ENCODE measurements at places on chromosomes 5 and 9.
A peak's percentile ranks its signal among the peaks of the same experiment; 100 is the strongest.

GRCh38 chr5:19806756-19807155 lies 181.2 kb downstream of the CDH18 start:
- DNase-seq, result no peak

GRCh38 chr5:54705994-54706653 lies 188.6 kb downstream of the SNX18 start:
- DNase-seq, result no peak

- no peak for DNase-seq
Observed at GRCh38 chr9:27756418-27756817, 183.1 kb upstream of the C9orf72 start.

GRCh38 chr5:21219251-21219650 lies 1231.3 kb upstream of the CDH18 start:
- no peak for DNase-seq

DNA sequence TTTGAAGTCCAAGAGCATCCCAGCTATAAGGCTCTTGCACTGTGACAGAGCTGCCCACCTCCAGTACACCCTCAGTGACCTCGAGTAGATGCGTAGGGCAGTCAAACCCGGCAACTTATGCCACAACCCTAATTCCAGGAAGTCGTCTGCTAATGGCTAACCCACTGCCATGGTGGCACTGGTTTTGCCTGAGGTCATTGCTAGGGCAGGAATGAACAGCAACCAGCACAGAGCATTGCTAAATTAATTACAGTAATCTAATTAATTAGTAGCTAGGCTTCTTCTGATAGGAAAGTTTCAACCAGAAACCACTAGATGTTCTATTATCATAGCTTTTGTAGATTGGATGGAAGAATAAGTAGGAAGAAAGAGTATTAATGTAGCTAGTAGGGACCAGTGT lies 122.8 kb downstream of the DPYSL3 start:
- no peak for DNase-seq

GRCh38 chr5:33212900-33213299 lies 227.9 kb upstream of the TARS1 start:
- no peak for DNase-seq

DNA sequence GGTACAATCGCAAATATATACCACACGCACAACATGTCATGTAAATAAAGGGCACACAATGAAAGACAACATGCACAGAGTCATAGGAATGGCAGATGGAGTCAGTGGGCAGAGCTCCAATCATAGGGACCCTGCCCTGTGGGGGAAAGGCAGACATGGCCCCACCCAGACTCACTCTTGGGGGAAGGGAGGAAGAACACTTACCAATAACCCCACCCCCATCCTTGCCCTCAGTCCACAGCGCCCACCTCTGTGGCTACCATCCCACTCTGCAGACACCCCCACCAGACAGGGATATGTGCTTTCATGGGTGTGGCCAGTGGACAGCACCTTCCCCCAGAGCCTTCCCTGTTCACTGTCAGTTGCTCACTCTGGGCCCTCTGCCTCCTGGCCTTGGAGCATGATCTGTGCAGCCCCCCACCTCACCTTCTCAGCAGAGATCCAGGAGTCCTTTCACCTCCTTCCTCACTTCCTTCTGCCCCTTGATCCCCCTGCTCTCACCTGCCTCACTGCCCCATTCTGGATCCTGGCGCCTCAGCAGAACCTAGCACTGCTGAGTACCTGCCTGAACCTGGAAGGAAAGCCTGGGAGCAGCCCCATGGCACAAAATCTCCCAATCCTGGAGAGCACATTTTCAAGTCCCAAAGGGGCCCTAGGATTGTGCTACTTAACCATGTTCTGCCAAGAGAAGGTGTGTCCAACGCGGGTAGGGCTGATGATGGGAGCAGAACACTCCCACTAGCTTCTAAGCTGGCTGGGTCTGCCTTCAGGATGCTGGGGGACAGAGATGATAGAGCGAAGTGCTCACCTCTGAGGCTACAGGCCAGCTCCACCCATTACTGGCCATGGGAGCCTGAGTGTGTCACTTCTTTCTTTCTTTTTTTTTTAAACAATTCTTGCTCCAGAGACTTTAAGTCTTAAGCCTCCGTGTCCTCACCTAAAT lies 1.5 kb upstream of the PHF19 start:
- DNase-seq, result peak; percentile 40

GRCh38 chr9:30995956-30996738 lies 1388.3 kb upstream of the ACO1 start:
- DNase-seq, result no peak
